ENCODE measurements at places on chromosomes 3 and 15.
A peak's percentile ranks its signal among the peaks of the same experiment; 100 is the strongest.

DNA sequence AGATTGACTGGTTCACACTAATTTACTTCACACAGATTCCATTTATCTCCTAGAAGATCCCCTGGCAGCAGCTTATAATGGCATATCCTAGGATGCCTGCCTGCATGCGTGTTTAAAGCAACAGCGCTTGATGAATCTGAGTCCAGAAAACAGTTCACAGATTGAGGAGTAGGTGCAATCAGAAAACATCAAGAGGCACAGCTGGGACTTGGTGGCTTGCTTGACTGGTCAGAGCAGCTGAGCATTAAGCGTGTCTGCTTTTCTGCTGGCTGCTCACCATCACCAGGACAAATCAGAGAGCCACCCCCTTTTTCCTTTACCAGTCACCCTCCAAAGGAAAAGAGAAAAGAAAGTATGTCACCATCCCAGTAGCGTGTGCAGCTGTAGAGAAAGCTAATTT lies 223.6 kb downstream of the WDR72 start:
- no peak for DNase-seq

DNA sequence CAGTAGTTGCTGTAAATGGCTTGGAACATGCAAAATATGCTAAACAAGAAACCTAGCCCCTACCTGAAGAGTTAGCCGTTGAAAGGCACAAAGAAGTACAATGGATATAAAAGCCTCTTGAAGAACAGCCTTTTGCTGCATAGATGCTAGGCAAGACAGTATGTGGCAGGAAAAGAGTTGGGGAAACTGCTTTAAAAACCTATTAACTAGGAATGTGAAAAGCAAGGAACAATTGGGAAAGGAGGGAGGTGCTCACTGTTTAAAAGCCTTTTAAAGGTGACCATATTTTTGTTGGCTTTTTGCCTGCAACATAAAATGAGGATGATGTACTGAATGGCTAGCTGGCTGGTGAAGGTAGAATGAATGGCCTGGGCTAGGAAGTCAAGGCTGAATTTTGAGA lies 24.5 kb upstream of the SOX2 start:
- no peak for DNase-seq

- no peak for DNase-seq
Measured at GRCh38 chr3:4264040-4264439, 39.1 kb upstream of the SETMAR start.

DNA sequence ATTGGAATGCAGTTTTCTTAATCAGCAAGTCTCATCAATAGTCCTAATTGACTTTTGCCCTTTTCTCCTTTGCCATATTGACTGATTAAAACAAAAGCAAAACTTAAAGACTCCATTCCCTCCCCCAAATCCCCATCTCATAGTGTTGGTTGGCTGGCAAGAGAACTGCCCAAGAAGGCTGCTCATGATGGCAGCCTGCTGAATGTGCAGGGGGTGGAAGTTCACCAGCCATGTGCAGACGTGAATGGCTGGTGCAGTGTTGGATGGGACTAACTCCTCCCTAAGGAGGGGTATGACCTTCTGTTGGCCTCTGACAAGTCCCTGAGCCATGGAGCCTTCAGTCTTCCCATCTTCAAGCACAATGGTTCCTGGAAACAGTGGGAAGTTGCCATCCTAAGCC lies 7.0 kb downstream of the SMAD3 start:
- no peak for DNase-seq

DNA sequence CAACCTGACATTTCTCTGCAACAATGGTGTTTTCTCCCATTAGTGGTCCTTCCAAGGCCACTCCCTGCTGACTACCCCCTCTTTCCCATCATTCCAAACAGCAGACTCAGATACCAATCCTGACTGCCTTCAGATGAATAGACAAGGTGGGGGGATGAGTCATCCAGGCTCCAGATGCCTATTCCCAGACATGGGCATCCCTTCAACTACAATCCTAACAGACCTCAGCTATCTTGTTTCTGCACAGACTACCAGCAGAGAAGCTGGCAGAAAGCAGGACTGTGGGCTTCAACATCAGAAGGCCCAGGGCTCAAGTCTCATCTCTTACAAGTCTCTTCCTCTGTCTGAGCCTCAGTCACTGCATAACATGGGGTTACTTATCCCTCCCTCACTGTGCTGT lies 2.2 kb downstream of the RBP1 start:
- peak; percentile 74 for DNase-seq

- DNase-seq, result no peak
Measured at GRCh38 chr3:82012775-82013174, 251.3 kb upstream of the GBE1 start.

DNA sequence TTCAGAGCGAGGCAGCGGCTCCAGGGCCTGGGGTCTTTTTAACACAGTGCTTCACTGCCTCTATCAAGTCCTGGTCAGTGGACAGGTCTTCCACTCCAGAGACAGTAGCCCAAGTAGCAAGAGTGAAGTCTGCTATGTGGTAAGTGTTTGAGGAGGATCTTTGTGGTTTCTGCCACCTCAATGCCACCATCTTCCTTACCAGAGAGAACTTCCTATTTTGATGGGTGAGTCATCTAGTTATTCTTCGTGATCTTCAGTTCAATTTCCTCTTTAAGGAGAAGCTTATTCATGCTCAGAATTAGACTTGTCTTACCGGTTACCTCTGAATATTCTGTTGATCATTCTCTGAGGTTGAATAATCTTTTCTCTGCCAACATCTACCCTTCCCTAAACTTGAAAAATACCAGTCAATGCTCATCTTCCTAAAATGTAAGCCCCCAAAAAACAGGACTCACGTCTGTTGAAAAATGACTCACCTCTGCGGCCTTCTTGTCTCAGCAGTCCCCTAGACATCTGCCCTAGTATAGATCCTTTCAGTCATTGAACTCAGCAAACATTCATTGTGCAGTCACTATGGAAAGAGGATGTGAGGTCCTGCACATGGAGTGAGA lies 32.2 kb upstream of the BCL6 start:
- no peak for DNase-seq

DNA sequence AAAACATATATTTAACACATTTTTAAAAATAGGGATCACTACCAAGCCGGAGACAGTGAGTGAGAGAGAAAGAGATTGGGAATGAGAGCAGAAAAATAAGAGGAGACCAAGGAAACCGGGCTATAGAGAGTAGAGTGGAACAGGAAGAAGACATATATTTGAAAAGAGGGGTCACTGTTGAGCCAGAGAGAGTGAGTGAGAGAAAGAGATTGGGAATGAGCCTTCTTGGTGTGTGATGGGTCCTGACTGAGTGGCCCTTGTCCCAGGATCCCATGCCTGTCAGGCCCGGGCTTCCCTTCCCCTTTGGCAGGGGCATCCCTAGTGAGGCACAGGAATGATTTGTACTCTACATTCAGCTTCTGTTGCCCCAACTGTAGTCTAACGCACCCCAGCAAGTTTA lies 646.6 kb downstream of the NTRK3 start:
- no peak for DNase-seq

- DNase-seq, result peak; percentile 3
Measured at GRCh38 chr3:151047636-151048035, 37.8 kb upstream of the MED12L start.

GRCh38 chr3:180447136-180447535 lies 154.8 kb upstream of the TTC14 start:
- no peak for DNase-seq

DNA sequence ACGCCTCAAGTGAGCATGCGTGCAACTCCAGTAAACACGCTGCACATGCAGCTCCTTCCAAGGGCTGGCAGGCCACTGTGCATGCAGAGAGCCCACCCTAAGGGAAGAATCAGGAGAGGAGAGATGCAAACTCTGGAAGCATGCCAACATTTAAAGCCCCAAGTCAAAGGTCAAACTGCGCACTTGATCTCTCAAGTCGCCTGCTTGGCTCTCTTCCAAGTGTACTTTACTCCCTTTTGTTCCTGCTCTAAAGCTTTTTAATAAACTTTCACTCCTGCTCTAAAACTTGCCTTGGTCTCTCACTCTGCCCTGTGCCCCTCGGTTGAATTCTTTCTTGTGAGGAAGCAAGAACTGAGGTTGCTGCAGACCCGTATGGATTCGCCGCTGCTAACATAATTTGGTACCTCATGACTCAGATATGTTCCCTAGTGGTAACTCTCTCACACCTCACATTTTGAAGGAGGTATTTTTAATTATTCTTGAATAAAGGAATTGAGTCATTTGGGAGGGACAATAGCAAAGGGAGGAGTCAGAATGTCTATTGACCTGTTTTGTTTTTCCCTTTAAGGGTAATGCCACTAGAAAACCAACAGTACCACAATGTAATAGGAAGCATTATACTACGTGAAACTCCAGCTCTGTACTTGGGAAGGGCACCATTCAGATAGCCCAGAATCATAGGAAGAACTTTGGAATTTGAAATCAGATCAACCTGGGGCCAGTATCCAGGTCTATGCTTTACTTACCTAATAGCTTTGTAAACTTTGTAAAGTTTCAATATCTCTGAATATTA lies 19.6 kb upstream of the DGKG start:
- no peak for DNase-seq

- no peak for DNase-seq
Measured at GRCh38 chr3:50583897-50584296, 14.6 kb downstream of the HEMK1 start.

DNA sequence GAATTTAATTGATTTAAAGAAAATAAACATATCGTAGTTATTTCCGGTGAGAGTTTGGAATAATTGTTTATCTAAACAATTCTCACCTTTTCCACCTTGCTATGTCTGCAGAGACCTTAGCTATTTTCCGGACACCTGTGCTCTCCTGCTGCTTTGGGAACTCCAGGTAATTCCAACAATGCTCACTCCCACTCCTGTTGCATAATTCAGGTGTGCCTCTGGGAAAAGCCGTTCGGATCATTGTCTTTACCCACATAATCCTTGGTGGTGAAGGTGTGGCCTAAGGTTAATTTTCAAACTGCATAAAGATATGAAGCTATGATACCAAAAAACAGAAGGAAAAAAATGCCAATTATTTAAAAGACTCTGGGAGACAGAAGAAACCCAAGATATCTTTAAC lies 59.4 kb downstream of the LDHAL6B start:
- DNase-seq, result no peak

GRCh38 chr3:47016934-47017435 lies 37.5 kb downstream of the NBEAL2 start:
- peak; percentile 2 for DNase-seq

DNA sequence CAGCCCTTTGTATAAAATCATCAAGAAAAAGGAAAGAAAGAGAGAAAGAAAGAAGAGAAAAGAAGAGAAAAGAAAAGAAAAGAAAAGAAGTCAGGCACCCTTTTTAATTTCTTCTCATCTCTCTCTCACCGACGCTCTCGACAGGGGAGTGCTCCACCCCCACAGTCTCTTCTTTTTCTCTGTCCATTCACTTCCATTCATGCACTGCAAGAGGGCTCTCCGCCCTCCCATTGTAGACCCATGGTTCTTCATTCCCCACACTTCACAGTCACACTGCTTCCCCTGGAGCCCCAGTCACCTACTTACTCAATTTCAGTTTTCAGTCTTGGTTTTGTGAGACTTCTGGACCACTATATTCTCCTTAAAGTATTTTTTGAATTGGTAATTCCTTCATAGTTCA lies 254.7 kb downstream of the SOX2 start:
- no peak for DNase-seq

DNA sequence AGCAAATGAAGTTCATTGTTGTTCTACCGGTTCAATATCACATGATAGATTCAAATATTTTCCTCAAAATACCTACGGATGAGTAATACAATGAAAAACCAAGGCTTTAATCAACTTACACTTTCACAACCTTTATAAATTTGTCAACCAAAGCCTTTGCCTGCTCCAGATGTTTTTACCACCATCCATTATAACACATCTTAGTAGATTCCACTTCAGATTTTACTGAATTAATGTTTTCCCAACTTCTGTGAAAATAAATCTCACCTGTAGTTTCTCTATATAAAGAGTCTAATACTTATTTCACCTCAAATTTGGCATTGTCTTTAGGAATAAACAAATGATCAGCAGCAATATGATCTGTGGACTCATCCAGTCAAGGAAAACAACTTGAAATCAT lies 131.1 kb downstream of the ZNF280D start:
- DNase-seq, result no peak

DNA sequence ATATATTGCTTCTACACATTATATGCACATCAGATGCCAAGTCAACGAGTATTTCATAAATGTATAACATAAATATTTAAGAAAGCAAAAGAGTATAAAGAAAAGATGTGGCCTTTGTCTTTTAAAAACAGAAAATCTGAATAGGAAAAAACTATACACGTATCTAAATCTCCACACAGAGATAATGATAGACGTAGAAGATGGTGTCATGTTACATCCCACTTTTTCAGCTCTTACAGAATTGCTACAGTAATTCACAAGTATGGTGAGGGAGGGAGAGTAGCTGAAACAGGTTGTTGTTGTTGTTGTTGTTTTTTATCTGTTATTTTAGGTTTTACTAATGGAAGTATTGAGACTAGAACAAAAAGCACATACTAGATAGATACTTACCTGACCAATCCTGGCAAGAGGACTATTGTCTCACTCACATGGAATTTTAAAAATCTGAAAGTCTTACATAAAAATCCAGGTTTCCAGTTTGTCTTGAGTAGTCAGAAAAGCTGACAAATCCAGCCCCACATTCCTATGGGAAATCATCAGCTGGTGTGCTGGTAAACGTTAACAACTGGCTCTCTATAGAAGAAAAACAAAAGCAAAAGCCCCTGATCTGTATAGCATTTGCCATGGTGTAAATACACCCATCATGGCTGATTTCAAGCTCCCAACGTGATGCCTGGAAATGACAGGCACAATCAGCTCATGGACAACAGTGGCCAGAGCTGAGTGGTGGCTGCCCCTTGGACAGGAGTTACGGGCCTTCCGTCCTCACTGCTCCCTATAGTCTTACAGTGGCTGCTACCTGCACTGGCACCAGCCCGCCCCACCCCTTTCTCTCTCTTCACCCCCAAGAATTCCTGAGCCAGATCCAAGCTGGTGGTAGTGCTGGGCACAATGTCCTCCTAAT lies 47.4 kb upstream of the VGLL4 start:
- peak; percentile 18 for DNase-seq
